ENCODE measurements at places on chromosomes 13 and 19.

- DNase-seq: no peak
Measured at GRCh38 chr19:7730286-7731217, 1.4 kb downstream of the CLEC4G start.

DNA sequence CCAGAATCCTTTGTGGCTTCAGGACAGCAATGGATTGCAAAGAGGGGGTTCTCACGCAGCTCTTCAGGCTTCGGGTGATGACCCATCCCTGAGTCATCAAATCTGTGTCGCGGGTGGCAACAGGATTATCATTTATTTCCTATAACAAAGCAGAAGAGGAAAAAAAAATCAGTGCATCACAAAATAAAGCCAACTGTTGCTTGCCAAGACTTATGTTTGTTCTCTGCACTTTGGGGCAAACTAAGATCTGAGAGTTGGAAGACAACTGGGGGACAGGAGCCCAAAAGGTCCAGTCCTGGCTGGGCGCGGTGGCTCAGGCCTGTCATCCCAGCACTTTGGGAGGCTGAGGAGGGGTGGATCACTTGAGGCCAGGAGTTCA lies 6.4 kb downstream of the GNA15 start:
- no peak for DNase-seq

DNA sequence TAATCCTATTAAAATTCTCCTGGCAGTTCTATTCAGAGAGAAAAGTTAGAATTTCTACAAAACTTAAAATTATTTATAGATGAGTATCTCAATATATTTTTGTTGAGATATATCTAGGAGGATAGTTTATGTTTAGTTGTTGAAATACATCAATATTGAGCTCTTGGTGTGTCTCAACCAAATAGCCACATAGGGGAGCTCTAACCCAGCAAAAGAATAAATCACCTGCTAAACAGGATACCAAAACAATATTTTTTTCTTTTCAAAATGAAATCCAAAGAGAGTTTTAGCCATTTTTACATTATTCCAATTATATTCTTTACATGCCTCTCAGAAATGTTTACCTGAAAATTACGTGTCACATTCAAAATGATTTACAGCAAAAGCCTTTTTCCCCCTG lies 954.7 kb downstream of the SLITRK6 start:
- no peak for DNase-seq

DNA sequence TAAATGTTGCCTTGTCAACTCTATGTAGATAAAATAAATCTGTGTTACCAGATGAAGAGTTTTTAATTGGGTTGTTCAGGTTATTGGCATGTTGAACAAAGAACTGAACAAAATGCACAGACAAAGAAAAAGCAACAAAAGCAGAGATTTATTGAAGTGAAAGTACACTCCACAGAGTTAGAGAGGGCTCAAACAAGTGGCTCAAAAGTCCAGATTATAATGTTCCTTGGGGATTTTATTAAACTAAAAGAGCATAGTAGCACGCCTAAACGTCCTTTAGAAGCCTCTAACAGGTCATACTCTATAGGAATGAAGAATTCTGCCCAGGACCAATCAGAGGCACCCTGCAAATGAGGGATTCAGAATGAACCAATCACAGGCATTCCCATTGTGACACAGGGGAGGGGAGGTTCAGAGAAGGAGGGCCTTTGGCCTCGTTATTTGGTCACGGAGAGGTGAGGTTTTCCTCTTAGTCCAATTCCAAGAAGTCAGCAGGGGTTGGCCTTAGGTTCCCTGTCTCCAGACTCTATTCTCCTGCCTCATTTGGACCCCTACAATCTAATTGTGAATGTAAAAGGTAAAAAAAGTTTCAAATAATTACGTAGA lies 12.8 kb downstream of the PSMC4 start:
- DNase-seq: no peak

DNA sequence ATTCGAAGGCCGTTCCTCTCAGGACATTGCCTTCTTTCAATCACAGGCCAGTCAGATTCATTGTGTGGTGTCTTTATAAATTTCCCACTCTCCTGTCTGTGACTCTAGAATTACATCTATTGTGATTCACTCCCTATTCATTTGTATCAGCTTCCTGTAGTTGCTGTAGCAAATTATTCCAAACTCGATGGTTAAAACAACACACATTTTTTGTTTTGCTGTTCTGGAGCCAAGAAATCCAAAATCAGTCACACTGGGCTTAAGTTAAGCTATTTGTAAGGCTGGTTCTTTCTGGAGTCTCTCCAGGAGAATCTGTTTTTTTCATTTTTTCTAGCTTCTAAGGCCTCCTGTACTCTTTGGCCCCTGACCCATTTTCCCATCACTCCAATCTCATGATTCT lies 1487.0 kb upstream of the SLC10A2 start:
- DNase-seq: no peak

GRCh38 chr13:49042476-49042875 lies 66.8 kb downstream of the FNDC3A start:
- DNase-seq: no peak

DNA sequence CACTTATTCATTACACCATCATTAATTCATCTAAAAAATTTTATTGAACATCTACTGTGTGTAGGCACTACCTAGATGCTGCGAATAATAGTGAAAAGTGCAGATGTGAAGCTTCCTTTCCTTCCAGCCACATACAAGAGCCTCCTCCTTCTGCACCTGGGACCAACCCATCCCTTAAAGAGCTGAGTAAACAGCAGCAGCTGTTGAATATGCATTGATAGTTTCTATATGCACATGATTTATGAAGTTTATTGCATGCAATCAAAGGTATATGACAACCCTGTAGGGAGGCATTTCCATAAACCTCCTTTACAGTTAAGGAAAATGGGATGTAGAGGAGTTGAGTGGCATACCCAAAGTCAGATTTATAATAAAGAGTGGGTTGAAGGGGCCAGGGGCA lies 110.3 kb upstream of the IPO5 start:
- DNase-seq: no peak

DNA sequence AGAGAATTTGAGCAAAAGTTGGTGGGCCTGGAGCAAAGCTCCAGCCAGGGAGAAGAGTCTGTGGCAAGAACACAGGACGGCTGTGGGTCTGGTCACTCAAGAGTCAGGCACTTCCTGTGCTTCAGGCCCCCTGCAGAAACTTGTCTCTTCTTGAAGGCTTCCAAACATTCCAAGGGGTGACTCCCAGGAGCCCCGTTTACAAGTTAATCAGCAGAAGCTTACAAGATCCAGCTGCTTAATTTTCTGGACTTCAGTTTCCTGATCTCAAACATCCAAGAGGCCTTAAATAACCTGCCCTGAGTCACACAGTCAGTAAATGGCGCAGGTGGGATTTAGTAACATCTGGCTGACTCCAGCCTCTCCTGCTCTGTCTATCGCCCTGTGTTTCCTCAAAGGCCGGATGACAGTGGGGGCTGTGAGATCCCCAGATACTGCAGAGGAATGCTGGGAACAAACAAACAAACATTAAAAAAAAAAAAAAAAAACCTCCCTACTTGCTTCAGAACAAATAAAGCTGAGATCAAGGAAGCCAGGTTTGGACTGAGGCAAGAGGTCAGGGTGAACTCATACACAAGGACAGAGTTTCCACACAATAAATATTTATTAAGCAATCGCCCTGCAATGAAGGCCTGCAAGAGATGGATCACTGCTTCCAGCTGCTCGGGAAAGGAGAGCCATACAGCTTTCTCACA lies 175.4 kb upstream of the RFC3 start:
- DNase-seq: no peak

GRCh38 chr13:65236841-65237418 lies 1993.2 kb downstream of the PCDH9 start:
- no peak for DNase-seq

GRCh38 chr19:49488863-49489537 lies 1.6 kb downstream of the RPL13A start:
- DNase-seq: no peak

- DNase-seq: peak; percentile 76
Measured at GRCh38 chr19:50330365-50331078, 1.3 kb upstream of the KCNC3 start.

- no peak for DNase-seq
Measured at GRCh38 chr13:113552786-113553434, 31.6 kb upstream of the TFDP1 start.

GRCh38 chr19:16216744-16217670 lies 19.3 kb downstream of the AP1M1 start:
- DNase-seq: no peak

- peak; percentile 30 for DNase-seq
Measured at GRCh38 chr13:113646921-113647340, 11.1 kb downstream of the ATP4B start.

GRCh38 chr13:41306271-41307145 lies 4.6 kb upstream of the NAA16 start:
- DNase-seq: no peak

GRCh38 chr19:54481326-54481930 lies 8.3 kb upstream of the CDC42EP5 start:
- DNase-seq: no peak

- no peak for DNase-seq
Measured at GRCh38 chr13:106172176-106172905, 363.1 kb downstream of the EFNB2 start.

GRCh38 chr13:50644081-50644871 lies 199.2 kb downstream of the DLEU7 start:
- DNase-seq: no peak

DNA sequence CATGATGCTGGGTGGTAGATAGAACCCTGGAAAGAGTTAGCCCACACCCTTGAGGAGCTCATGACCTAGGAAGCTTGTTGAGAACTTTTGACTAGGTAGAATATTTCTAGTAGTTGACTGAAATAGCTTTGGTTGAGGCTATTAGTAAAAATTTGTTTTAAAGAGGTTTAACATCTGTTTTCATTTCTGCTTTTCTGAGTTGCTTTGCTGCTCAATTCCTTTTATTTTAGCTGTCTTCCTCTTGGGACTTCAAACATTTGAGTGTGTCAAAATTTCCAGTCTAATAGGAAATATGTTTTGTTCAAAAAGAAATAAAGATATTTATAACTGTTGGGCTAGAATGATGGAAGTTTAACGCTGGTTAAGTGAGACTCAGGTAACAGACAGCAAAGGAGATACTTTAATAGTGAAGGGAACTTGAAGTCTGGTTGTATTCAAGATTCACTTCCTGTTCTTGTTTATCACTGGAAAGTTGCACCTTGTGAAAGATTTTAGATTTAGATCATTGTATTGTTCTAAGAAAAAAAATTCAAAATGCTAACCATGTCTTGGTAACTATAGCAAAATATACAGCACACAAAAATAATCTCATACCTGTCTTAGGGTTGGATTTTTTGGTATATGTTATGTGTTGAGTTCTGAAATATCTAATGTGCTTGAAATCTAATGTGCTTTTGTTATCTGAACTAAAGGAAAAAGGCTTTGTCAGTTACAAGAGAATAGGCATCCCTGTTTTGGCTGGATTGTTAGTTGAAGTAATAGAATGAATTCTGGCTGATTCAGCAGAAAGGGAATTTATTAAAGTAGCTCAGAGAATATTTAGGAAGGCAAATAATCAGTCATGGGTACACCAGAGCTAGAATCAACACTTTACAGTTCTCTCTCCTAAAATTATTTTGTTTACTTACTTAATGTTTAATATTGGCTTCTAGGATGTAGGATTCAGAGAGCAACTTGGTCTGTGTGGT lies 24.4 kb upstream of the GPR18 start:
- no peak for DNase-seq

Measured in naive thymus-derived CD8-positive, alpha-beta T cell (primary cell).